ENCODE measurements at places on chromosomes 1 and 21.

GRCh38 chr1:168216171-168216570 lies 9.6 kb upstream of the SFT2D2 start:
- DNase-seq = no peak

DNA sequence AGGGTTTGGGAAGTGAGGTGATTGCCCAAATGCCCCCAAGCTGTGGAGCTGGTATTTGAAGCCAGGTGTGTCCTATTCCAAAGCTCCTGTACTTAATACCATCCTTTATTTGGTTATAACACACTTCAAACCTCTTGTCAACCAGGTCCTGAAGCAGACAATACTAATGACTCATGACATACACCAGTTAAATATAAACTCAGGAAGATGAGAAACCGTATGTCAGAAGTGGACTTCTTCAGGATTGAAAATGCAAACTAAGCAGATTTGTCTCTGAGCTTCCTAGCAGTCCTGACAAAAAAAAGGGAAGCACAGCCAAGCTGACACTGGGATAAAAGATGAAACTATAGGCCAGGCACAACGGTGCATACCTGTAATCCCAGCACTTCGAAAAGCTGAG lies 70.6 kb downstream of the ALPL start:
- DNase-seq = no peak

GRCh38 chr1:115300087-115300876 lies 37.8 kb downstream of the NGF start:
- no peak for DNase-seq

DNA sequence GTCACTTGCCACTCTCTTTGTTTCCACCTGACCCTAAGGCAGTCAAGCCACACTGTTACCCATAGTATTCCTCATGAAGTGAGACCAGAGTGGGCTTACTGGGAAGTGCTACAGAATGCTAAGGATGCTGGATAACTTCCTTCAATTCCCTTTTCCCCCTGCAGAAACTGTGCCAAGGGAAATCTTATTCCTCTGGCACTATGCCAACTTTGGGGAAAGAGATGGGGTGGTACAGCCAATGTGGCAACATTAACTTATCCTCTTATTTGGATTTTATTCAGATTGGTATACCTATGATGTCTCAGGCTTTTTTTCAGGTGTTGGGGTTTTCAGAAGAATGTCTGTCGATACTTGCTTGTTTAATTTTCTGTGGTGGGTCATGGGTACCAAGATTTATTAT lies 599.4 kb upstream of the PBX1 start:
- DNase-seq = no peak

- no peak for DNase-seq
Observed at GRCh38 chr1:56780128-56780750, 39.0 kb downstream of the FYB2 start.

- no peak for DNase-seq
Observed at GRCh38 chr1:153857505-153857904, 65.3 kb downstream of the GATAD2B start.

DNA sequence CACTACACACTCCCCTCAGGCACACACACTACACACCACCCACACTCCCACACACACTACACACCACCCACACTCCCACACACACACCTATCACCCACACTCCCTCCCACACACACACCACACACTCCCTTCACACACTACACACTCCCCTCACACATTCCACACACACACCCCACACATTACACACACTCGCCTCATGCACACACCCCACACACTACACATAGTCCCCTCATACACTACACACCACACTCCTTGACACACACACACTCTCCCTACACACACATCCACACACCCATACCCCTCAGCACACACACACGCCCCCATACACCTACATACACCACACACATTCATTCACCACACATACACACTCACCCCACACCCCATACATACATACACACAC lies 31.0 kb upstream of the SELENON start:
- DNase-seq = no peak

- DNase-seq = no peak
Observed at GRCh38 chr1:119713039-119713748, 1.5 kb downstream of the PHGDH start.

Data from T-helper 2 cell treated with Interferon-gamma antibody and Interleukin-4, amounts not matched to agents 5 μg/mL and 100 μg/mL, for 36 hours (primary cell).